Activated CD8-positive, alpha-beta memory T cell treated with anti-CD3 and anti-CD28 coated beads, Interleukin-2, amount 50 U/mL, for 48 hours (primary cell): ENCODE measurements at places on chromosomes 13 and 19.

GRCh38 chr19:12092956-12093355 lies 28.4 kb downstream of the ZNF844 start:
- DNase-seq, result no peak

DNA sequence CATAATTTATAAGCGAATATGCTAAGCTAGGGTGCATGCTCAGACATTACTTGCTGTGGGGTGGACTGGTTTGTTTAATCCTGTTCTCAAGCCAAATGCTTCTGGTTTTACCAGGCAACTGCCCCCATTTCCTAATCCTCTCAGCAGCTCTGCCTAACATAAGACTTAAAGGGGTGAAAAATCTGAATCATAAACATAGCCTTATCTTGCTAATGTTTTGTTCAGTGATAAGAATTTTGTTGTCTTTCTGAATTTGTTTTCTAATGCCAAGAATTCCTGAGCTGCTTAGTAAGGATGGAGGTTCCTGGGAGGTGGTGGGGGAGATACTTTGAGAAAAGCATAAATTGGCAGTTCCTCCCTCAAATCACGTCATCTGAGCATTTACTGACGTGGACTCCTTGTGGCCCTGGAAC lies 42.7 kb downstream of the ING1 start:
- no peak for DNase-seq

GRCh38 chr13:66864627-66865026 lies 365.5 kb downstream of the PCDH9 start:
- DNase-seq, result no peak

GRCh38 chr13:77530875-77531274 lies 4.6 kb upstream of the SCEL start:
- DNase-seq, result no peak

DNA sequence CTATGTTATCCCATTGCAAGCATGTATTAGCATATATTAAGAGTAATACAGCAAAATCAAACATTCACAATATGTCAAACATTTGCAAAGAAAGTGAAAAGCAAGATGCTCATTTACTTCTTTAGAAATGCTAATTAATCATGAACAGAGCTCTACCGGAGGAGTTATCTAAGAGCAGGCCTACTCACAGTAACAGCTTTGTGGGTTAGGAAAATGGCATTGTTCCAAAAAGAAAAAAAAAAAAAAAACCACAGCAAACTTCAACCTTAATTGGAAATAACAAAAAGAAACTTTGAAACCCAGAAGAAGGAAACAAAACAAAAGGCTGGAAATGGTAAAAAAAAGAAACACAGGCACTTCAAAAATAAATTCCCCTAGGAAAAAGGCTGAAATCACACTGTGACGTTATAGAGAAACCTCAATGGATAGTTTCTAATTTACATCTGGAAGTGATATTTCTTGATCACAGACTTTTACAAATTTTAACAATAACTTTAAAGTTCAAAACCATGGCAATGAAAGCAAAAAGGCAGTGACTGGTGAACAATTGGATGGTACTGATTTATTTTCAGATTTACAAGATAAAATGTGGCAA lies 1236.8 kb upstream of the SPRY2 start:
- no peak for DNase-seq

DNA sequence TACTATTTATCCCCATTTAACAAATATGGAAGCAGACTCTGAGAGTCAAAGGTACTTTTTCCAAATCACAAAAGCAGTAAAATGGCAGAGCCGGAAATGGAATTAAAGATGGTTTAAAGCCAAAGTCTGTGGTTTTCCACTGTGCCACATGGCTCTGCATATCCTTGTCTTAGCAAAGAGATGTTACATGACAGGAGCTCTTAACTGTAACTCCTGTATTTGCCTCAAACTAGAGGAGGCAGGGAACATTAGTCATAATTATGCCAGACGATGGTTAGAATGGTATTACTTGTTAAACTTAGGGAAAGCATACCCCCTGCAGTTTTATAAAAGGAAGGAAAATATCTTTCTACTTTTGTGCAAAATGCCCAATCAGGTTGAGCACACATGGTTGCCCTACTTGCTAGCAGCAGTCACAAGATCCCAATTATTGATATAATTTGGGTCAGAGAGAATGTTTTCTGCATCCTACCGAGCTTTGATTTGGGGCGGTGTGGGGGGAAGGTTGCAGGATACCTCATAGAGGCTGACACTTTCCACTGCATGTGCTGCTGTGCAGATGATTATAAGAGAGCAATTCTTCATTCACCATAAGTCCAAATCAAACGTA lies 42.0 kb upstream of the MAB21L1 start:
- DNase-seq, result no peak

- DNase-seq, result no peak
These were observed 68.6 kb upstream of the FGF14 start for GRCh38 chr13:102470283-102470917.

- no peak for DNase-seq
These were observed 34.2 kb downstream of the NALCN start for GRCh38 chr13:101382086-101382485.

DNA sequence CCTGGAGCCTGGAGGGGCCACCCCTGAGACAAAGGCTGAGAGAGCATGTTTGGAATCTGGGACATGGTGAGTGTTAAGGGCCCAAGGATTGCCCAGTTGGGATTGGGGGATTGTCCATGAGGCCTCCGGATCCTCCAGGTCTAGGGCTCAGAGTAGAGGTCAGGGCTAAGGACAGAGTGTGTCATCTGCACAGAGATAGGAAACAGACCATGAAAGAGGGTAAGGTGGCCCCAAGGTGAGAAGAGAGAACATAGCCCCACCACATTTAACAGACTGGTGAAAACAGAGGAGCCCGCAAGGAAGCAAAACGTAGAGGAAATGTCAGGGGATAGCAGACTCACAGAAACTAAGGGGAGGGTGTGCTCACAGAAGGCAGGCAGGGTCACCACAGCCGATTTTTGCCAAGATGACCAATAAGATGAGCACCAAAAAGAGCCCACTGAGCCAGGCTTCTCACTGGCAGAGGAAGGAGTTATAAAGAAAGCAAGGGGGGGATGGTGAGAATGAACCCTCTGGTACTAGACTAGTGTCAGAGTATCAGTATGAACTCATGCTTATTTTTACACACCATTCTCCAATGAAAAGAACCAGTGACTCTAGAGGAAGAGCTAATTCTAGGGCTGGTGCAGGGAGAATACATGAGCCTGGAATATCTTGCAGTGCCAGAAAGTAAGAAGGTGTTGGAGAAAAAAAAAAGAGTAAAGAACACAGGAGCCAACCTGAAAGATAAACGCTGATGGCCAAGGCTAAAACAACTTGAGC lies 17.5 kb downstream of the DYRK1B start:
- no peak for DNase-seq

DNA sequence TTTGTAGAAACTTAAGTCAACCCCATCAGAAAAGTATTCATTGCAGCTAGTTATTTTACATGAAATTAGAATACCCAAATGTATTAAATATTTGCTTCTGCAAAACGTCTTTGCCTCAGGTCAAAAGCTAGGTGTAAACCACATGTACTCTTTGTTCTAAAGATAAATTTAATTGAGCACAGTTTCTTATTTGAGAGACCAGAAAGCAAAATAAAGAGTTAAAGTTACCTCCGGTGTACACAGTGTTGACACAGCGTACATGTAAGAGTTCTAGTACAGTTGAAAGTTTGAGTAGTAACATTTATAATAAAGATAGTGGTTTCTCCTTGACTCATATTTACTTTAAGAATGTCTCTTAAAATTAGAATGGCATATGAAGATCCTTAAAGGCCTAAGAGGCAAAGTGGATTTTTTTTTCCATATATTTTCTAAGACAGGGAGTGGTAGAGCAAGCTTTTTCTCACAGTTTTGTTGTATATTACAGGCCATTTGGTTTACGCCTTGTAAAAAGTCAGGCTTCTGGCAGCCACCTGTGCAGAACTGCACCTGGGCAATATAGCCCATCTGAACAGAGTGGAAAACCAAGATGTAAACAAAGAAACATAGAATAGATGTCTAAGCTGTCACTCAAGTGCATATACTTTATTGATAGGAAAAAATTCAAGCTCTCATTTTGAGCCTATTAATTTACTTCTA lies 2.9 kb downstream of the LRCH1 start:
- no peak for DNase-seq

- no peak for DNase-seq
These were observed 67.7 kb downstream of the RBM26 start for GRCh38 chr13:79338343-79338742.

DNA sequence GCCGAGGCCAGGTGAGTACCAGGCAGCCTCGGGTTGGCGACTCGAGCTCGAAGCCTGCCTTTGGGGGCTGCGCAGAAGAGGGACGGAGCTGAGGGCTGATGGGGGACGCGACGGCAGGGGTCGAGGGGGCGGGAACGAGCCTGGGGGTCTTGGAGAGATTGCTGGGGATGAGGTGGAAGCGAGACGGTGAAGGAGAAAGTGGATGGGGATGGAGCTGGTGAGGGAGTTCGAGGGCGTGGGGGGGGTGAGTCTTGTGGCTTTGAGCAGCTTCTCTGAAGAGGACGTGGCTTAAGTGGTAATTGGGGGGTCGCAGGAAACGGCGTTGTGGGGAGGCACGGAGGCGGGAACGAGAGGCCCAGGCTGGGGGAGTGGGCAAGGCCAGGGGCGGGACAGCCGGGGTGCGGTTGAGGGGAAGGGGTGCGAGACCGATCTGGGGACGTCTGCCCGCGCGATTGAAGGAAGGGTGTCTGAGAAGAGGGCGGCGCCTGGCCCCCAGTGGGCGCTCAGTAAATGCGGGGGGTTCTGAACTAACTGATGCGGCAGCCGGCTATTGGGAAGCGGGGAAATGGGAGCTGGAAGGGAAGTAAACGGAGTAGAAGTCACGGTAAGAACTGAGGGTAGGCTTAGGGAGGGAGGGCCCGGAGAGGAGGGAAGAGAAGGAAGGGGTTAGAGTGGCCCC lies 426 bp downstream of the MYO9B start:
- DNase-seq, result peak; percentile 77
